Astrocyte (in vitro differentiated cells and primary cell): ENCODE measurements at places on chromosomes 4 and X. TPM values are rescaled to one million over a fixed set of nuclear protein-coding genes. Genes with fewer than 3 reads are reported as not detected.

- no peak overlapping the region for H3K4me3 ChIP-seq
- H3K27me3 ChIP-seq = no peaks in the 10 kb centered on the region
- no peaks in the 10 kb centered on the region for H3K36me3 ChIP-seq
- DNase-seq = no peak
- no peaks in the 10 kb centered on the region for H3K4me1 ChIP-seq
- H3K27ac ChIP-seq = no peak overlapping the region
Observed at GRCh38 chrX:115960440-115961084, 210.0 kb upstream of the AGTR2 start.

ARMCX4 gene
- total RNA-seq = 9.6 and 10.8 TPM in 2 replicates

DNA sequence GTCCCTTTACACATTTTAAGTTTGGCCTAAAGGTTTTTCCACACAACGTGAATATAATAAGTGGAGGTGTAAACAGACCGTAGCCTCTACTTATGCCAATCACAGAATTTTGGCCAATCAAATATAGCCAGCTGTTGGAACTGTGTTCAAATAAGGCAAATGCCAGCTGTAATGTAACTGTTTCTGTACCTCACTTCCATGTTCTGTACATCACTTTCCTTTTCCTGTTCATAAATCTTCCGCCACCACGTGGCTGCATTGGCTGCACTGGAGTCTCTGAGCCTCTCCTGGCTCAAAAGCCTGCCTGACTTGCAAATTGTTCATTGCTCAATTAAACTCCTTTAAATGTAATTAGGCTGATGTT is 105.1 kb upstream of the SMIM31 start:
- peaks cover 10% of the 10 kb centered on the region for H3K4me1 ChIP-seq
- peak overlapping the region; percentile 78 for H3K27ac ChIP-seq
- no peaks in the 10 kb centered on the region for H3K27me3 ChIP-seq
- DNase-seq = no peak

GRCh38 chr4:13970349-13970748 is 342.8 kb upstream of the BOD1L1 start:
- no peaks in the 10 kb centered on the region for H3K36me3 ChIP-seq
- peaks cover 23% of the 10 kb centered on the region for H3K4me1 ChIP-seq
- DNase-seq = peak; percentile 71
- no peaks in the 10 kb centered on the region for H3K27me3 ChIP-seq
- no peak overlapping the region for H3K4me3 ChIP-seq
- no peak overlapping the region for H3K27ac ChIP-seq

JADE3 gene
- total RNA-seq = 9.5 and 12.4 TPM in 2 replicates

FGF2 gene
- 30.5 and 38.4 TPM in 2 replicates for total RNA-seq

RRAGB gene
- 13.0 and 13.5 TPM in 2 replicates for total RNA-seq

GRCh38 chr4:130186931-130187330 is 1091.0 kb downstream of the C4orf33 start:
- no peaks in the 10 kb centered on the region for H3K36me3 ChIP-seq
- H3K27me3 ChIP-seq = no peaks in the 10 kb centered on the region
- no peak overlapping the region for H3K27ac ChIP-seq
- no peaks in the 10 kb centered on the region for H3K4me1 ChIP-seq

GRCh38 chr4:147741190-147741788 is 9.4 kb downstream of the ARHGAP10 start:
- no peaks in the 10 kb centered on the region for H3K36me3 ChIP-seq
- no peak overlapping the region for H3K4me3 ChIP-seq

GRCh38 chrX:68083510-68083909 is 349.8 kb downstream of the OPHN1 start:
- H3K4me1 ChIP-seq = no peaks in the 10 kb centered on the region
- no peak overlapping the region for H3K4me3 ChIP-seq
- peak; percentile 65 for DNase-seq
- H3K36me3 ChIP-seq = no peaks in the 10 kb centered on the region
- H3K27ac ChIP-seq = no peak overlapping the region
- no peaks in the 10 kb centered on the region for H3K27me3 ChIP-seq

DNA sequence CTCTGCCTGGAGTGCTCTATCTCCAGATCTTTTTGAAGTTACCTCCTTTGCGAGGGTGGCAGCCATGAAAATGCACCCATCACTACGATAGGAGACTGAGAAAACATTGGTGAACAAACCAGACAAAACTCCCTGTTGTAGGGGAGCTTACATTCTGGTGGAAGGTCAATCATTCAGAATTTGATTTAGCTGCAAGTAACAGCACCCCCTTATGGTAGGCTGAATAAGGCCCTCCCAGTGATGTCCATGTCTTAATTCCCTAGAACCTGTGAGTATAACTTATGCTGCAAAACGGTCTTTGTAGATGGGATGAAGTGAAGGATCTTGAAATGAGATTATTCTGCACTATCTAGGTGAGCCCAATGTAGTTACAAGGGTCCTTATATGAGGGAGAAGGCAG is 5.6 kb upstream of the TEC start:
- no peak overlapping the region for H3K27ac ChIP-seq
- H3K27me3 ChIP-seq = no peaks in the 10 kb centered on the region
- no peak for DNase-seq
- H3K36me3 ChIP-seq = no peaks in the 10 kb centered on the region

DUX4 gene
- not detected in 2 replicates for total RNA-seq

DNA sequence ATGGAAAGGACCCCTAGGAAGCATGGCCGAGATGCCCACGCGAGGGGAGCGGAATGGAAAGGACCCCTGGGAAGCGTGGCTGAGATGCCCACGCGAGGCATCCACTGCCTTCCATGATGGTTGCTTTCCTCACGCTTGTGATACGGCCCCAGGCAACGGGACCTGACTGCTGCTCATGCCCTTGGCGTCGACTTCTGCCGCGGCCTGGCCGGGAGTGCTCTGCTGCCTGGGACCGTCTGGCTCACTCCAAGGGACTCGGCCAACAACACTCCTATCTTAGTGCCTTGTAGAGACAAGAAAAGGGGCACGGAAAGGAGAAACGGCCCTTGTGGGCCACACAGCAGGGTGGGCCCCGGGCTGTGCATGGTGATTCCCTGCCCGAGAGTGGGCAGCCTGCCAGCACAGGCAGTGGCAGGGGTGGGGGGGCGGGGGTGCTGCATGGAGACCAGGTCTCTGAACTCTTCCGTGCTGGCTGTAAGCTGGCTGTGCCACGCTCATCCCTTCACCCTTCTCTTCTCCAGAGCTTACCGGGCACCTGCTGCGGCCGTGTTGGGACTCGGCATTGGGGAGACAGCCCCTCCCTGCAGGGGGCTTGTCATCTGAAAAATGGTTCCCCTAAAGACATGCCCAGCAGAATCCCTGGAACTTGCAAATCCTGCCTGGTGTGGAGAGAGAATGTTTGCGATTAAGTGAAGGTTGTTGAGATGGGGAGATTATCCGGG is 38.6 kb upstream of the HMX1 start:
- no peak for DNase-seq
- no peaks in the 10 kb centered on the region for H3K27me3 ChIP-seq
- no peak overlapping the region for H3K27ac ChIP-seq
- no peak overlapping the region for H3K4me3 ChIP-seq

DNA sequence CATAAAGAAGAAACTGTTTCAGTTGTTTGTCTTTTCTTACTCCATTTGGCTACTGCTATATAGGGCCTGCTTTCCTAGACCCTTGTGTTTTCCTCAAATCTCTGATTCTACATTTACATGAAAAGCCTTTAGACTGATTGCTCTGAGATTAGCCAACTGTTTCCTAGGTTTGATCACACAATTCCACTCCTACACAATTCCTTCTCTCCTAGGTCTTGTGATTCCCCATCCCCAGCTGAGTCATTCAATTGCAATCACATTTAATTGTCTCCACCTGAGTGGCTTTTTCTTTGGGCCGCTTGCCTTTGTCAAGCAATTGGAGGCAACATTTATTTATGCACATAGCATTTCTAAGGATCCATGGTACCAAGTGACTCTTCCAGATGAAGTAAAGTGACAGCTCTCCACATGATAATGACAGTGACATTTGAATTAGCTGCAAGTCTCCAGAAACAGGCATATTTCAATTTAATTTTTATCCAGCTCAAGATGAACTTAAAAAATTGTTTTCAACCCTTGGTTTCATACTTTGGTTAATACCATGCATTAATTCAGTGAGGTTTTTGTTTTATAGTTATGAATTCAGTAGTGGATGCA is 35.8 kb downstream of the ATXN3L start:
- H3K4me1 ChIP-seq = peaks cover 24% of the 10 kb centered on the region
- peak; percentile 90 for DNase-seq
- H3K27ac ChIP-seq = peak overlapping the region; percentile 89
- no peaks in the 10 kb centered on the region for H3K27me3 ChIP-seq
